A172 (cell line): ENCODE measurements at places on chromosomes 2 and 18. TPM values are rescaled to one million over a fixed set of nuclear protein-coding genes. Genes with fewer than 3 reads are reported as not detected.
A peak's percentile ranks its signal among the peaks of the same experiment; 100 is the strongest.

Gene IL1A
- 0.05 TPM in 1 of 2 replicates, not detected in the other for total RNA-seq

Gene DSG2
- total RNA-seq = 51.7 and 55.3 TPM in 2 replicates

GRCh38 chr2:119387381-119388129, 20.8 kb downstream of the DBI start:
- DNase-seq = peak; percentile 30

DNA sequence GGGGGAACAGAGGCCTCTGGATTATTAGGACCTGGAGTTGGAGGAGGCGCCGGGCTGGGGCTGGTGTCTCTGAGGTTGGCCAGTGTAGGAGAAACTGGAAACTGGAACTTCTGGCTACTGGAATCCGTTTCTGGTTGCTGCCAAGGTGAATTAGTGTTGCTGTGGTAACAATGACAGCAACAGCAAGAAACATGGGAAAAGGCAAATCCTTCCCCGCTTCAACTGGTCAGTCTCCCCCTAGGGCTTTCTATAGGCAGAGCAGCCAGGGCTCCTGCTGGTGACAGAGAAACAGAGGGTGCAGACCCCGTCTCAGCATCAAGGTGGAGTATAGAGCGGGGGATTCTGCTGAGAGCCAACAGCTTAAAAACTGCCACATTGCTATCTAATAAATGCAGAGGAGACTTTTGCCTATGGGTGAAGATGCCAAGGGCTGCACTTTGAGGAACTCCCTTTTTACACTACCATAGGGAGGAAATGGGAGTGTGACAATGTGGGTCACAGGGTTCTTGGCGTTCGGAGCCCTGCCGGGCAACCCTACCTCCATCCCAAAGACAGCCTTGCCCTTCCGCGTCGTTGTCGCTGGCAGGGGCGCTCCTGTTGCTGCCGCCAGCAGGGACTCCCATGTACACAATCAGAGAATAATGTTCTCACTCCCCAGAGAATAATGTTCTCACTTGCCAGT, 81.4 kb upstream of the CABLES1 start:
- peak; percentile 44 for DNase-seq

Gene G6PC2
- total RNA-seq = not detected in 2 replicates
